ENCODE measurements at places on chromosomes 12 and 14.

DNA sequence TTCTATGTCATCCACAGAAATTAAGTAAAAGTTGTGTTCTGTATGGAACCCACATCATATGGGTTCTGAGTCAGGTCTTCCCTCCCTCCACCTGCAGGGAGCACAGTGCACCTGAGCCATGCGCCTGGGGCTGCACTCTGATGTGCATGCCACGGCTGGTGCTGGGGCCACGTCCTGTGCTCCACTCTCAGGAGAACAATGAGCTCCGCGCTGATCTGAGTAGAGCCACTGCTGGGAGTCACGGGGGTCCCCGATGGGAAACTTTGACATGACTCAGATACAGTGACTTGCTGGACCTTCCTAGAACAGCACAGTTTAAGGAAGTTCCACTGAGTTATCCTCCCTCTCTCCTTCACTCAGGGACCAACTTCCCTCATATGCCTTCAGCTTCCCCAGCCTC lies 683.4 kb downstream of the TMEM121 start:
- no peak for DNase-seq

DNA sequence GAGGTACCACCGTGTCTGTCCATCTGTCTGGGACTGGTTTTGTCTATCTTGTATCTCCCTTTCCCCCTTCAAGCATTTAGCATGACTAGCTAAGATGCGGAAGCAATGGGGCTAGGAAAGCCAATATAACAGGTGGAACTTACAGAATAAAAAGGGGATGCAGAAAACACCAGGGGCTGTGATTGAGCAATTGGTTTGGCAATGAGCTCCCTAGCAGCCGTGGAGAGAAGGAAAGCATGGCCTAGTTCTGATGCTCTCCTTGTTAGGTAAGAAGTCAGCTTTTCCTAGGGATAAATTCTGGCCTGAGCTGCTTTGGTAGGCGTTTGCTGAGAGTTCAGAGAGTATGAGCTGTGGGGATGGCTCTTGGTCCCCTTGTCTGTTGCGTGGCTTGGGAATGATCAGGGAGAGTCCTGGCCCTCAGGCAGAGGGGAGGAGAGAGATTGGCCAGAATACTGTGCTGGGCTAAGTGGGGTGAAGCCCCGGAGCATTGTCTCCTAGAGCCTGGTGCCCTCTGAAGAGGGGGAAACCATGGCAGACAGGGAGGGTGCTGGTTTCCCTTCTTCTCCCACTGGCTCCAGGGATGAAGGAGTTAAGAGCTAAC lies 7.1 kb downstream of the SETD1B start:
- DNase-seq = no peak

- no peak for DNase-seq
Observed at GRCh38 chr12:115941362-115941761, 336.1 kb downstream of the MED13L start.

- no peak for DNase-seq
Observed at GRCh38 chr14:78737116-78737515, 566.9 kb downstream of the NRXN3 start.

GRCh38 chr12:69464428-69464827 lies 5.8 kb upstream of the FRS2 start:
- DNase-seq = no peak

DNA sequence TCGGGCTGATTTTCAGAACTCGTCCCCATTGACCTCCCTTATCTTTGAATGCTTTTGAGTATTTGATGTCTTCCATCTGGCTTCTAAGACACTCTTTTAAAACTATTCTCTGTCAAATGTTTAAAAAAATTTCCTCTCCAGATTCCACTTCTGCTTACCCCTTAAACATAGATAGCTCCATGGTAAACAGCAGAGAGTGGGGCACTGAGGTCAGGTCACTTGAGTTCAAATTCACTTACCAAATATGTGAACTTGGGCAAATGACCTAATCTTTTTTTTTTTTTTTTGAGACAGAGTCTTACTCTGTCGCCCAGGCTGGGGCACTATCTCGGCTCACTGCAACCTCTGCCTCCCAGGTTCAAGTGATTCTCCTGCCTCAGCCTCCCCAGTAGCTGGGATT lies 126.8 kb upstream of the CPSF6 start:
- no peak for DNase-seq

DNA sequence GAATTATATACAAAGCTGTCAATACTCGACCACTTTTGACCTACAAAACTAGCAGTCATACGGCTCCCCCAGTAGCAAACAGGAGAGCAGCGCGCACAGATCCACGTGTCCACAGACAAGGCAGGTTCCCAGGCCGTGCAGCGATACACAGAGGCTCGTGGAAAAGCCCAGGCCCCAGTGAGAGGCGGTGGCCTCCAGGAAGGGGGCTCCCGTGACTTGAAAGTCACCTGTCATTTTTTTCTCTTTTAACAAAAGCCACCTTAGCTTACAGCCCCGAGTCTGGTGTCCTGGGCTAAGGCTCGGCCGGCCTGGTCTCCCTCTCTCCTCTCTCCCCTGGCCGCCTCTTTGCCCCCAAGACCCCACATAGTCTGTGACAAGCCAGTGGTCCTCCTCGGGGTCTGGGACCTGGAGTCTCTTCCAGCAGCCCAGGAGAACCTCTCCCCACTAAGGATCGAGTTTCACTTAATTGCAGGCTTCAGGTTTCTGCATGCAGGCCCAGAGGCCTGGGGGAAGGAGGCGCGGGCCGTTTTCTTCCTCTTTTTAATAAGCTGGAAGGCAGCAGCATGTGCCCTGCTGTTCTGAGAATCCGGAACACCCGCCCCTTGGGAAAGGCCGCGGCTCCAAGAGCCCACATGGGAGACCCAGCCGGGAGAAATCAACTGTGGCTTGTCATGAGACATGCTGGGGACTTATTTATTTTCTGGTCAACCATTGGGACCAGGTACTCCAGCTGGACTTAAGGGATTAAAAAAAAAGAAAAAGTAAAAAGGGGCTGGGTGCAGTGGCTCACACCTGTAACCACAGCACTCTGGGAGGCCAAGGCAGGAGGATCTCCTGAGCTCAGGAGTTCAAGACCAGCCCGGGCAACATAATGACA lies 15.9 kb downstream of the NCOR2 start:
- no peak for DNase-seq

DNA sequence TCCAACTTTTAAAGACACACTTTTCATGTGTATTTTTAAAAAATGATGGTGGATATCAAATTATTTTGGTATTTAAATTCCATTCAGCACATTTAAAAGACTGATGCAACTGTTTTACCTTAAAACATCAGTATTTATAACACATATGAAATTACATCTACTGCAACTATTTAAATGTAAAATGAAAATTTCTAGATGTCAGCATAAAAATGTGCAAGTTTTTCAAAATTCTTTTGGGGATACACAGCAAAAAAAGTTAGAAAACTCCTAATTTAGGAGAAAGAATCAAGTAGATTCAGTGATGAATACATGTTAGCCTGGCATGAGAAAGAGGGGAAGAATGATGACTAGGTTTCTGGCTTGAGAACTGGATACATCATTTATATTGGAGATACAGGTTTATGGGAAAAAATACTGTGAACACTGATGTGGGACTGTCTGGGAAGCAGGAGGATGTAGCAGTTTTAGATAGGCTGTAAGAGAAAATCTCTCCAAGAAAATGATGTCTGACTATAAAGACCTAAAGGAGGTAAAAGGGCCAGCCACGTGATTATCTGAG lies 9.2 kb downstream of the SOS2 start:
- DNase-seq = no peak
